Stimulated activated CD4-positive, alpha-beta T cell treated with anti-CD3 and anti-CD28 coated beads, Interleukin-1b, Interleukin-23, amount 100 ng/mL, for 1 hour (primary cell): ENCODE measurements at places on chromosomes 6 and 20.

DNA sequence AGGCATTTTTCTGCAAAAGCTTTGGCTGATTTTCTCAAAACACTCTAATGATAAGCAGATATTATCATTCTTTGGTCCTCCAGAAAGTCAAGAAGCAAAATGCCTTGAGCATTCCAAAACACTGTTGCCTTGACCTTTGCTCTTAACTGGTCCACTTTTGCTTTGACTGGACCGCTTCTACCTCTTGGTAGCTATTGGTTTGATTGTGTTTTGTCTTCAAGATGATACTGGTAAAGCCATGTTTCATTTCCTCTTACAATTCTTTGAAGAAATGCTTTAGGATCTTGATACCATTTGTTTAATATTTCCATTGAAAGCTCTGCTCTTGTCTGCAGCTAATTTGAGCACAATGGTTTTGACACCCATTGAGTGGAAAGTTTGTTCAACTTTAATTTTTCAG lies 35.6 kb upstream of the SDHAF4 start:
- DNase-seq = no peak

DNA sequence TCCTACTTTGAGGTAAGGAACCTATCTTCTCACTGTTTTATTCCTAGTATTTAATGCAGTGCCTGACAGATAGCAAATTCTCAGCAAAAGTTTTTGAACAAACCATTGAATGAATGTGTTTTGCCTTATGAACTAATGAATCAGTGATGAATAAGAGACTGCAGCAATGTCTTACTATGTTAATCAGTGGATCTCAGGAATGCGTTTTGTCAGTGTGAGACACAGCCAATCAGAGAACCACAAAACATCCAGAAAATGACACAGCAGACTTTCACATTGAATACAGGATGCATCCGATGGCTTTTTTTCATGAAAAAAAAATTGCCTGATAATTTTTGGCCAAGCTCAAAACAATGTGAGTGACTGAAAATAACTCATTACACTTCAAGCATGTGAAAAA lies 270.5 kb downstream of the BMP2 start:
- no peak for DNase-seq

DNA sequence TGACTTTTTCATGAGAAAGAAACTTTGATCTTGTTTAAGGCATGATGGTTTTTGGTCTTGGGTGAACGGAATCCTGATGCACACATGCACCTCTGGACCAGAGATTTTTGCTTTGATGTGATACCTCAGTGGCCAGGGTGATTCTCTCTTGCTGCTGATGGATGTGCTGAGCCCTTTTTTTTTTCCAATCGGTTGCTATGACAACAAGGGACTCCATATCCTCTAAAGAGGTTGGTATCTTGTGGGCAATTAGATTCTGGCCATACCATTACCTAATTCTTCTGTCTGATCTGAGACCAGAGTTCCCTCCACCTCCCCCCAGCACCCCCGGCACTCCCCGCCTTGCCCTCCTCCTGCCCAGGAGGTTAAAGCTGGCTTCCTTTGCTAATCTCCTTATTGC lies 24.9 kb downstream of the PDYN start:
- DNase-seq = no peak

- no peak for DNase-seq
These were observed 1.9 kb downstream of the PPP1R18 start for GRCh38 chr6:30684386-30685156.

DNA sequence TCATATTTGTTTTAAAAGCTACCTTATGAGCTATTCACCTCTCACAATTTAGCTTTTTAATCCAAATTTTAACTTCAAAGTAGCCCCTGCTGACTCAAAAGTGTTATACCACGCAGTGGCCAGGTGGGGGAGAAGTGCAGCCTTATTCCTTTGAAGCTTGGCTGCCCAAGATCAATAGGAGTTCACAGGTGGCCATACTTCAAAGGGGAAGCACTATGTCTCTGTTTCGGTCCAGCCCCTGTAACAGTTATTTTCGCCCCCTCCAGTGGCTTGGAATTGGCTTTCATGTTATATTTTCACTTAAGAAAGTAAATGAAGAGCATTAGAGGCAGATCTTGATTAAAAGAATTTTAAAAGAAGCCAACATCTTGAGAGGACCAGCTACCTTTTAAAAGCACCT lies 608.4 kb downstream of the EPHA7 start:
- no peak for DNase-seq

DNA sequence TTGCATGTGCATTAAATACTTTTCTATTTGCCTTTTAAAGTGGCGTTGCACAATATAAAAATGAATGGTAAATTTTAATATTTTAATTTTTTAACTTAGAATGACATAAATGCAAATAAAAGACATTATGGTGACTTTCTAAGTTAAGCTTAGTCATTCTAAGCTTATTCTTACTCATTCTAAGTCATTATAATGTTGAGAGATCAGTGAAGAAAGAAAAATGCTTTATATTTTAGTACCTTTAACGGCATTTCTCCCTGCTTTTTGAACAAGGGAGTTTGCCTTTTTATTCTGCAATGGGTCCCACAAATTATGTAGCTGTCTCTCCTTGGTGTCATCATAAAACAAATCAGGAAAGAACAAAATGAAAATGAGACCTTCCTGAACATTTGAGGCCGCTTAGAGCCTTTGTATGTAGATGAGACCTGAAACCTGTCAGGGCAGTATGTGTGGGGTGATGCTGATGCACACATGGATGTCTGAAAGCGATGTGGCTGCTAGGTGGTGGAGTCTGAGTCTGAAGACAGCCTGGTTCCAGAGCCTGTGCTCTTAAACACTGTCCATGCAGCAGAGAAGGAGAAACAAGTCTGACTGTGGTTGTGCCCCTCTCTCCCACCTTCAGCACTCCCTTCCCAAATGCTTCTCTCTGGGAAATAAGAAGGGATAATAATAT lies 158.0 kb downstream of the PHF3 start:
- DNase-seq = no peak

- DNase-seq = no peak
These were observed 67.5 kb upstream of the QKI start for GRCh38 chr6:163347021-163347446.

DNA sequence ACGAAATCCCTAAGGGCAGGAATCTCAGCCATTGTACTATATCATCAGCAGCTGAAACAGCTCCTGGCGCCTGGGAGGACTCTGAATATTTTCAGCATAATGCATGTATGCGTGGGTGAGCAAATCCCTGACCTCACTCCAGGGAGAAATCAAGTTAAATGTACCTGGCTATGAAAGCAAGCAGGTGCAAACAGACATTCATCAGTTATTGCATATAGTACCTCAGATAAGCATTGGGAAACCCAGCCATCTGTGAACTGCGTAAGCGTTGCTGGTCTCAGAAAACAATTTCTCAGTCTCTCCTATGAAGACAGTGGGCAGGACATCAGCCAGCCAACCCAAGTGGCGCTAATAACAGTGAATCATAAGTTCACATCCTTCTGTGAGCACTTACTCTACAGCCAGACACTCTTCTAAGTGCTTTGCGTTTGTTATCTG lies 622.6 kb downstream of the EPM2A start:
- DNase-seq = no peak

GRCh38 chr6:156787569-156788492 lies 10.7 kb downstream of the ARID1B start:
- DNase-seq = no peak

DNA sequence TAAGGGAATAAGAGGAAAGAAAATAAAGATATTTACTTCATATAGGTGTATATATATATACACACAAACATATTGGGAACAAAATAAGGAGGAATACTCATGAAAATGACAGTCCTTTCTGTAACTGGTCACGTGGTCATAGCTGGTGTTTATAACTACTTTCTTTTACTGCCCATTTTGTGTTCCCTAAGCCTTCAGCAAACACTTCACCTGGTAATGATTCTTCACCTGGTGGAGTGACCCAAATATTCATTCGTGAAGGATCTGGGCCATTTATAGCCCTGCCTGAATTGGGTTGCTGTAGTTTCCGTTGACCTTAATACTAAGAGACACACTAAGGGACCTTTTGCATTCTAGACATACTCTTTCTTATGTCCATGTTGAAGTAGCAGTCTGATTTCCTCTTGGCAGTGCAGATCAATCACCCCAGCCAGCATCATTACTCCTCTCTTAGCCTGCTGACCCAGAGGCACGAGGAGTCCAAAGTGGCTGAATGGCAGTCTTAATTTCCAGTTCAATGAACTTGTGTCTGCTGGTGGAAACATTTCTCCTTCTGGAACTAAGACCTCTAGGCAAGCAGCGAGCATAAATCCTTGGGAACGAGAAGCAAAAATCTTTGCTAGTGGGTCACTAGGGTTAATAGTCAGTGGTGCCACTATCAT lies 39.9 kb upstream of the IYD start:
- DNase-seq = no peak

DNA sequence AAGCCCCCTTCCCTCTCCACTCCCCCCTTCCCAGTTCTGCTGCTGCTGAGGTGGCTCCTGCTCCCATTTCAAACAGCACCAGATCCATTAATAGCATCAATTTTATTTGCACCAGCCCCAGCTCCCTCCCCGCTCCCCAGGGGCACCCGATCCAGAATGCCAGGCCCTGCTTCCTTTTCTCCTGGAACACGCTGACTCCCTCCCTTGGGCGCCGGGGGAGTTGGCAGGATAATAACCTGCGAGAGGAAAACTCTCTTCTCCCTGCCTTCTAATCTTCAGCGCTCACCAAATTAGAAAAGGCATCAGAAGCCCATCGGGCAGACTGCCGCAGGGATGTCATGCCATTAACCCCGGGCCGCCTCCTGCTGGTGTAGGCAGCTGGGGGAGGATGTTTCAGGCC lies 77.8 kb downstream of the NCR2 start:
- no peak for DNase-seq

DNA sequence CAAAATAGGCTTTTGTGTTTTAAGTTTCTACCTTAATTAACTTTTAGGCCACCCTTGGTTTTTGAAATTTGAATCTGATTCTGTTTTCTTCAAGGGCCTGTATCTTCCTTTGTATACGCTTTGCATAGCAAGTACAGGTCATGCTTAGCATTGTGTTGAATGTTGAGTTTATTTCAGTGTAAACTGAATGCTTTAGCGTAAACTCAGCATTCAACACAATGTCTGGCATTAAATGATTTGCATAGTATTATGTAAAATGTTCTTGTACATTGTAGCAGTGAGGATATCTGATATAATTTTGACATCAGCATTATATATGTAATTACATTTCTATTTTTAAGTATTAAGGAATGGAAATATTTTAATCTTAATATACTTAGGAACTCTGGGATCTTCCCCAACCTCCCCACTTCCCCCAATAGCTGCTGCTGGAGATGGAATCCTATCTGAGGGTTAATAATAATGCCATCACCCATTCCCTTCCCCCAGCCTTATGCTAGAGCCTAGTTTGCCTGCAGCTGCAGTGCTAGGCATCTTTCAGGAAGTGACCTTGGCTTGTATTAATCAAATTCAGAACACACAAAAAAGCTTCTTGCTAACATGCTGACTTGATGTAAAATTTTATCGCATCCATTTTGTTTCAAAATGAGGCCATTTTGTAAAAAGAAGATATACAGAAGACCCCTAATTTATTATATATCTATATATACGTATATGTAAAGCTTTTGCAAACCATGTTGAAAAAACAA lies 73.1 kb downstream of the NCOA3 start:
- no peak for DNase-seq

- no peak for DNase-seq
These were observed 85.9 kb downstream of the PHACTR1 start for GRCh38 chr6:12802440-12802839.

DNA sequence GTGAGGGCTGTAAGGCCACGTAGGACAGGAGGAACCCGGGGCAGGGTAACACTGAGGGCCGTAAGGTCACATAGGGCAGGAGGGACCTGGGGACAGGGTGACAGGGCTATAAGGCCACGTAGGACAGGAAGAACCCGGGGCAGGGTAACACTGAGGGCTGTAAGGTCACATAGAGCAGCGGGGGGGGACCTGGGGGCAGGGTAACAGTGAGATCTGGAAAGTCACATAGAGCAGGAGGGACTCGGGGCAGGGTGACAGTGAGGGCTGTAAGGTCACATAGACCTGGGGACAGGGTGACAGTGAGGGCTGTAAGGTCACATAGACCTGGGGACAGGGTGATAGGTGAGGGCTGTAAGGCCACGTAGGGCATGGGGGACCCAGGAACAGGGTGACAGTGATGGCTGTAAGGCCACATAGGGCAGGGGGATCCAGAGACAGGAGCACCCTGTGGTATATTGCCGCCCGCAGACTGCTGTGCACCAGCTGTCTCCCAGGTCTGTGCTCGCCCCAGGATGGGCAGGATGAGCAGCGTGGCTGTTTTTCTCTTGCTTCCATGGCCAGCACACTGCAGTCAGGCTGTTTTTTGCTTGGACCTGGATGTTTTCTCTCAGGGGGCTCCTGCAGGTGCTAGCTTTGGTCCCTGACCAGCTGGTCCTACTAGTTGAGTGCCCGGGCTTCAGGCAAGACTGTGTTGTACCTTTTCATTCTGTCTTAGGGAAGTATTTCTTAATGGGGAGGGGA lies 55.7 kb downstream of the SYTL3 start:
- DNase-seq = no peak

GRCh38 chr6:35224720-35225119 lies 11.0 kb downstream of the SCUBE3 start:
- DNase-seq = no peak

- DNase-seq = no peak
These were observed 61.7 kb downstream of the SNAI1 start for GRCh38 chr20:50044353-50044960.
